Prostate gland (tissue), 2 donors: ENCODE measurements at places on chromosomes 5 and 9.

DNA sequence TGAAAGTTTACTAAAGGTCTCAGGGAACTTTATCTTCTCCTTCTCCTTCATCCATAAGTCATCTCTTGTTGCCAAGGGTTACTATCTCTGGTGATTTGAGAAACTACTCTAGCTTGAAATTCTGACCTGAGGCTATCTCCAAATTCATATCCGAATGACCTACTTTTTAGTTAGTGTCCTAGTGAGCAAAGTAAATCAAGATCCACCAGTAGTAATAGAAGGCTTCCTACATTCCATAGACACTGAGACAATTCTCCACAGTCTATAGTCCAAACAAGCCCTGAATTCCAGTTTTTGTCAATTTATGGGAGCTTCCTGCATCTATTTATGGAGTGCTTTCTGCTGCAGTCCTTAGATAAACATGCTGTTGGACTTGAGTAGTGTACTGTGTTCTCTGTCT is 5.0 kb downstream of the IL7R start:
- no peak for DNase-seq

GRCh38 chr9:2019723-2020122 is 4.6 kb downstream of the SMARCA2 start:
- DNase-seq, result no peak

DNA sequence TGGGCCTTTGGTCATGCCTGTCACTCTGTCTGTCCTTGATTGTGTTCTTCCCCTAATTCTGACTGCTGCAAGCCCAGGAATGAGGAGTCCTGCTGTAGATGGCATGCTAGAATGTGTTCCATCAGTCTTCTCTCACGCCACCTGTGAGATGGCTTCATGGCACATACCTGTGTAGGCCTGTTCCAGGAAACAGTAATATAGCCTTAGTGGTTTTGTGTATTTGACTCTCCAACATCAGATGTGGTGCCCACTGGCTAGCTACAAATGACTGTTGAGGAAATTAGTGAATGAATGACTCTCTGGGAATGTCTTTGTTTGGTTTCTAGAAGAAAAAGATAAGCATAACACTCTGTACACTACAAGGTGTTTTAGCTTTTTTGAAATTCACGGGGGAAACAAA is 367.5 kb downstream of the KDM4C start:
- DNase-seq, result no peak

DNA sequence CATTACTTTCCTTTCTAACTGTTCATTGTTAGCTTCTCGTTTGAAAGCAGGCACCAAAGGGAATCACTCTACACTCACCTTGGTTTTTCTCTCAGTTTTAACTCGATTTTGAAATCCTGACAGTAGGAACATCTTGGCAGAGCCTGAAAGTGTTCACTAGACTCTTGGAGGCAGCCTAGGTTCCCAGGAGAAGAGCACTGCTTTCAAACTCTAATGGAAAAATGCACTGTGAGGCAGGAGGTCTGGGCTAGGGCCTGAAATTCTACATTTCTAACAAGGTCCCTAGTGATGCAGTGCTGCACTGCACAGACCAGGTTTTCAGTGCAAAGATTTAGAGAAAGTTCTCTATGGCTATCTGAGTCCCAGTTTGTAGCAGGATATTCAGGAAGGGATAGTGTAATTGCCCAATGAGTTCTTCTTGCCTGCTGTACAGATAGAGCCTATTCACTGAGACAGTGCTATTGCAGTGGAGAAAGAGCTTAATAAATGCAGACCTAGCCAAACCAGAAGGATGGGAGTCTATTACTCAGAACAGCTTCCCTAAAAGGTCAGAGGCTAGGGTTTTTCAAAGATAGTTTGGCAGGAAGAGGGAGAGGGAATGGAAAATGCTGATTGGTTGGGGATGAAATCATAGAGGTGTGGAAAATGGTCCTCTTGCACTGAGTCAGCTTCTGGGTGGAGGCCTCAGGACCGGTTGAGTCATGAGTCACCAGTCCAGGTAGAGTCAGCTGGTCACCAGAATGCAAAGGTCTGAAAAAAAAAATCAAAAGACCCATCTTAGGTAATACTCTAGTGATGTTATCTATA is 153.9 kb downstream of the GPBP1 start:
- DNase-seq, result no peak

DNA sequence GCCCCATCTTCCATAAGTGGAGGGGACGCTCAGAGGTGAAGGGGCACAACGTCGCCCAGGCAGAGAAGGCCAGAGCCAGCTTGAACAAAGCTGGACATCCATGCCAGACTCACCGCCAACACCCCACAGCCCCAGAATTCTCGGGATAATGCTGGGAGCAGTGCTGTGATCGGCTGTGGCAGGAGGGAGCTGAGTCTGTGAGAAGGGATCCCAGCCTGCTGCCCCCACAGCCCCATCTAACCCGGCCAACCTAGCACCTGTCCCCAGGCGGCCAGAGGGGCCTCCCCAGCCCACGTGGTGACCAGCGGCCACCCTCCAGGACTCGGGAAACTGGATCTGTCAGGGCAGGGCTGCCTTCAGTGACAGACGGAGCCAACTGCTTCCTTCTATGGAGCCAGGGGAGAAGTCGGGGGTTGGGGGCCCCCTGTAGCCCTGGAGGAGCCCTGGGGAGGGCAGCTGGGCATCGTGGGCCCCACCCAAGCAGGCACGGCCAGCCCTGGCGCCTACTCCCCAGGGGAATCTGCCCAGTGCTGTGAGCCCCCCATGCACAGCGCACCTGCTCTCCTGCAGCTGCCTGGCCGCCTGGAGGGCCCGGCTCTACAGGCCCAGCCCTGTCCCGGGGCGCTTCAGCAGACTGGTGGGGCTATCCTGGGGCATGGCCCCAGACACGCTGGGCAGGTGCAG is 6.0 kb downstream of the BRD3 start:
- DNase-seq, result no peak

GRCh38 chr9:134316449-134317160 is 9.7 kb upstream of the RXRA start:
- DNase-seq, result no peak

DNA sequence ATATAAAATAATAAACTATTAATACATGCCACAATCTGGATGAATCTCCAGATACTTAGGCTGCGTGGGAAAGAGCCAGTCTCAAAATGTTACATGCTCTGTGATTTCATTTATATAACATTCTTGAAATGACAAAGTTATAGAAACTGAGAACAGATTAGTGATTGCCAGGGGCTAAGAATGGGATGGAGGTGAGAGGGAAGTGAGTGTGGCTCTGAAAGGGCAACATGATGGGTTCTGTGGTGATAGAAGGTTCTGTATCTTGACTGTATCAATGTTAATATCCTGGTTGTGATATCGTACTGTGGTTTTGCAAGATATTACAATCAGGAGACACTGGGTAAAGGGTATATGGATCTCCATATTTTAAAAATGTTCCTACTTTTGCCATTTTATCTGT is 50.7 kb downstream of the SPEF2 start:
- no peak for DNase-seq

DNA sequence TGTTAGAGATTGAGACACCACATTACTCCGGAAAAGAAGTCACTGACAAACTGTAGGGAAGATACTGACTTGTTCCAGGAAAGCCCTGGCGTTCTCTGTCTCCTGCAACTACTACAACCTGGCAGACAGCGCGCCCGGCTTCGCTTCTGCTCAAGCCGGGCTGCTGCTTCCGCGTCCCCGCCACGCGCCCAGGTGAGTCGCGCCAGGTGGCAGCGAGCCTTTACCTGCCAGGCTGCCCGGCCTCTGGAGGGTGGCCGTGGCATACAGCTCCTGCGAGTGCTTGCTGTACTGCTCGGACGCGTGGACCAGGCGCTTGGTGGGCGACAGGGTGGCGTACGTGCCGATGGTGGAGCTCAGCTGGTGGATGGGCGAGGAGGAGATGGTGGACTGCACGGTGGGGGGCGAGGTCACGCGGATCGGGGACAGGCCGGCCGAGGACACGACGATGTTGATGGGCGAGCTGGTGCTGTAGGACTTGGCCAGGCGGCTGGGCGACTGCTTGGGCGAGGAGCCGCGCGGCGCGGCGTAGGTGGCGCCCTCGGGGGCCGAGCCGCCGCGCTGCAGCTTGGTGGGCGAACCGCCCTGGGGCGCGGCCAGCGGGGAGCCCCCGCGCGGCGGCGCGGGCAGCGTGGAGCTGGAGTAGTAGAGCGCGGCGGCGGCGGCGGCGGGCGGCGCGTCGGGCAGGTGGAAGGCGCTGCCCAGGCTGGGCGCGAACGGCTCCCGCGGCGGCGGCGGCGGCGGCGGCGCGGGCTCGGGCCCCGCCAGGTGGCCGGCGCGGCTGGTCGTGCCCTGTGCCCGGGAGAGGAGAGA is 519.6 kb downstream of the CTNND2 start:
- peak; percentile 60 for DNase-seq

- DNase-seq, result no peak
Measured at GRCh38 chr9:35495984-35496383, 6.1 kb downstream of the RUSC2 start.

DNA sequence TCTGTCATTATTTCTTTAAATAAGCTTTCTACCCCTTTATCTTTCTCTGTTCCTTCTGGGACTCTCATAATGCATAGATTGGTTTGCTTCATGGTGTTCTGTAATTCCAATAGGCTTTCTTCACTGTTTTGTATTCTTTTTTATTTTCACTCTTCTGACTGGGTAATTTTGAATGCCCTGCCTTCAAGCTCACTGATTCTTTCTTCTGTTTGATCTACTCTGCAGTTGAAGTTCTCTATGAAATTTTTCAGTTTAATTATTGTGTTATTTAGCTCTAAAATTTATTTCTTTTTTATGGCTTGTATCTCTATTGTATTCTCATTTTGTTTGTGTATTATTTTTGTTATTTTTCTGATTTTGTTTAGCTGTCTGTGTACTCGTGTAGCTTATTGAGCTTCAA is 89.3 kb upstream of the SLCO4C1 start:
- DNase-seq, result no peak

- DNase-seq, result no peak
Measured at GRCh38 chr9:103789686-103790085, 304.4 kb upstream of the SMC2 start.

DNA sequence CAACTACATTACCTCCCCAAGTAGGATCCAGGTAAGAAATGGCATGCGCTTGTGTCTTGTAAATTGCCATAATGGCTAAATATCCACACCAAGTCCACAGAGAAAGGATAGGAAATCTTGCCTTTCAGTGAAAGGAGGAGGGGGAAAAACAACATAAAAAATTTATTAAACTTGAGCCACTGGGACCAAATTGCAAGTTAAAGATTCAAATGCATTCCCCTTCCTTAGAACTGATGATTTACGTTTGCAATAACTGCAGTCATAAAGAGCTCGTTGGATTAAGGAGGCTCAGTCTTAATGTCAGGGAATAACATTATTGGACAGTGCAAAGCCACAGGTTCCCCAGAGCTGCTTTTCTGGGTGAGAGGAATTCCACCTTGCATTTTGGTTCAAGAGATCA is 92.6 kb upstream of the SARDH start:
- DNase-seq, result no peak

DNA sequence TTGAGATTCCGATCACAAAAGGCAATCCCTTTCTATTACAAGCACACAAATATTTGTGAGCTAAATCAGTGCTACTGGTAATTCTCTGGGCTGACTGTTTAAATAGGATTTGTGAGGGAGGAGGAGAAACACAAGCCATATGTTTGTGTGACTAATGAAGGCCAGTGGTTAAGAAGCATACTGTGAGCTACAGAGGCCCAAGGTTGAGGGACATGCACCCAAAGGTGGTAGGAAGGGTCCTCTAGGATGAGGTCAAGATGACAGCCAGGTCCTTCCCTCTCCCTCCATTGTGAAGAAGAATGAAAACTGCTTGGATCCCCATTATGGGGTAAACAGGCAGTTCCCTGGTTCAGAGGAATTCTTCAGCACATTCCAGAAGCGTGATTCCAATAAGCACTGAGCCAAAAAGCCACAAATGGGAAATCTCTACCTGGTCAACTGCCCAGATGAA is 83.9 kb downstream of the SPOCK1 start:
- no peak for DNase-seq

GRCh38 chr5:22852807-22853660 is at the start of gene CDH12:
Gene CDH12 (minus strand): TSS chr5:22853344.
- no peak for DNase-seq

GRCh38 chr5:72465601-72466563 is 41.3 kb downstream of the ZNF366 start:
- no peak for DNase-seq

DNA sequence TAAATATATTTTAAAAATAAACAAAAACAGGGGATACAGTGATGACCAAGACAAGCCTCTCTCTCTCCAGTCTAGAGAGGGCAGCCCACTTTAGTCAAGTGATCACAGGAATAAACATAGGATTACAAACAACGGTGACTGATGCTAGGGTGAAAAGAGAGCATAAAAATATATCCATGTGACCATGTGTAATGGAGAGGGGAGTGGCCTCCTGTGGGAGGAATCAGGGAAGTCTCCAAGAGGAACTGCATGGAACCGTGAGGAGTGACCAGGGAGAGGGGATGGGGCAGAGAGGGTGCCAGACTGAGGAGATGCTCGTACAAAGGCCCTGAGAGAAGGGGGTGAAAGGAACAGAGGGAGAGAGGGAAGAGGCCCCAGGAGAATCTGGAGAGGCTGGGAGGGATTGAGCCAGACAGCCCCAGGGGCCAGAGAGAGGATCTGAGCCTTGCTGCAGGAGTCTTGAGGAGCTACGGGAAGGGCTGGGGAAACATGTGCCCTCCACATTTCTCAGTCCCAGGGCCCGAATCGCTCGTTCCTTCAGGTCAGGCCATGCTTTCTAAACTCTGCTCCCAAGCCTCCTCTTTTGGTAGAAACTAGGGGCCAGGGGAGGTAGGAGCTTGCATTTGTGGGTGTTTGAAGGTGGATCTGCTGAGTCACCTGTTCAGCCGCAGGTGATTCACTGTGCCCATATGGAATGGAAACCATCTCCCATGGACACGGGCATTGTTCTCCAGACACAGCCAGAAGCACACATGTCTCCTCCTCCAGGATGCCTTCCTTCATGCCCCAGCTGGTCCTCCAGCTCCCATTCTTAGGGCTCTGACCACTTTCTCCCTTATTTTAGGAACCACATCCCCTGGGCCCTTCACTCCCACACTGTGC is 63.8 kb downstream of the PAX5 start:
- DNase-seq, result no peak

- no peak for DNase-seq
Measured at GRCh38 chr5:36602704-36603321, 3.6 kb upstream of the SLC1A3 start.

DNA sequence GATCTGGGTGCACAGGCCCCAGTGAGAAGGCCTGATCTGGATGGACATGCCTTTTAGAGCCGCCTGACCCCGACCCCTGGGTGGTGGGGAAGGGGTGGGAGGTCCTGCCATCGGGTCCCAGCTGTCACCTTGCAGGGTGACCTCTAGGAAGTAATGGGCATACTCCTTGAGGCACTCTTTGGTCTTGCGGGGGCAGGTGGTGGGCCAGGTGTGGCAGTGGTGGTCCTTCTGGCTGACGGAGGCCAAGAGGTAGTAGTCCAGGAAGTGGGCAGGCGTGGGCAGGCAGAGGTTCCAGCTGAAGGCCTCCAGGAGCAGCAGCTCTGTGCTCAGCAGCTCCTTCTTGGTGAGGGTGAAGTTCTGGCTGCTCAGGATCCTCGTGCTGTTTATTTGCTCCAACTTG is 30.0 kb downstream of the FABP6 start:
- DNase-seq, result no peak

DNA sequence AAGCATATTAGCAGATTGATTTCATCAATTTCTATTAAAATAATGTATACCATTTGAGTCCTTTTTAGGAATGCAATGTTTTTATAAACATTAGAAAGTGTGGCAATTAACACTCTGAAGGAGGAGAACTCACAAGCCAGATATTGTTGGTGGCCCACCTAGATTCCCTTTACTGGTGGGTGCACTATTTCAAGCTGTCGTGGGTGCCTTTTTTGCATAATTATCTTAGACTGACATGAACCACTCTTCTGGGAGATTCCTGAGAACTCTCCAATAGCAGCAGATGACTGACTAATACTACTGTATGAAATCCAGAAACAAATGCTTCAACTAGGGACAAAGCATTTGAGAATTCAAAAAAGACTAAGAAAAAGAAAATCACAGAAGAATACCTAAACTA is 526.0 kb downstream of the CDH18 start:
- no peak for DNase-seq
